Activated naive CD4-positive, alpha-beta T cell (primary cell): ENCODE measurements at places on chromosomes 3 and 15.

- no peak for DNase-seq
Observed at GRCh38 chr3:139718415-139718814, 40.6 kb upstream of the NMNAT3 start.

GRCh38 chr3:138070006-138070405, 45.4 kb downstream of the DZIP1L start:
- DNase-seq, result no peak

DNA sequence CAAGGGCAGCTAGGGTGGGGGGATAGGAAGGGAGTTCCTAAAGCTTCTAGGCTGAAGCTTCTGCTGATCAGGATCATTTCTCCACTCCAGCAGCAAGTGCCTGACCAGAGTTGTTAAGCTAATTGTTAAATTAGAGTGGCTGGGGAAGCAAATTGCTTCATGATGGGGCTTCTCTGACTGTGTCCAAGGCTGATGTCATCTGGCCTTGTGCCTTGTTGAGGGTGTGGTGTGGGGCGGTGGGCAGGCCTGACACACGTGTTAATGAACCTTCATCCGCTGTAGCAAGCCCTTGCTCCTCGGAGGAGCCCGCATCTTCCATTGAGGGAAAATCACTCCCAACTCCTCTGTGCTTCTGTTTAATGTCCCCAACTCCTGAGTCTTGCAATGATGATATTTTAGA, 84.3 kb upstream of the ROPN1 start:
- no peak for DNase-seq

GRCh38 chr3:142735462-142735861, 11.6 kb downstream of the TRPC1 start:
- no peak for DNase-seq

GRCh38 chr3:58293516-58293915, 12.5 kb upstream of the RPP14 start:
- no peak for DNase-seq

- DNase-seq, result no peak
Observed at GRCh38 chr3:24166515-24166914, 221.4 kb downstream of the NR1D2 start.

- DNase-seq, result peak; percentile 12
Observed at GRCh38 chr3:105868431-105868741, 426 bp downstream of the CBLB start.

- no peak for DNase-seq
Observed at GRCh38 chr3:191397771-191398170, 63.2 kb upstream of the PYDC2 start.

- no peak for DNase-seq
Observed at GRCh38 chr15:69825941-69826818, 271.5 kb downstream of the TLE3 start.

- no peak for DNase-seq
Observed at GRCh38 chr15:63362885-63363284, 18.8 kb downstream of the CA12 start.

- no peak for DNase-seq
Observed at GRCh38 chr3:70914862-70915261, 602.4 kb upstream of the MDFIC2 start.

GRCh38 chr3:186094271-186094670, 14.6 kb downstream of the ETV5 start:
- DNase-seq, result no peak

- DNase-seq, result no peak
Observed at GRCh38 chr3:165196577-165197480, 645 bp upstream of the SLITRK3 start.

GRCh38 chr3:122697952-122698620, 17.4 kb downstream of the PARP14 start:
- no peak for DNase-seq

- no peak for DNase-seq
Observed at GRCh38 chr3:35966629-35967464, 327.5 kb downstream of the ARPP21 start.

- no peak for DNase-seq
Observed at GRCh38 chr3:64203216-64203615, 22.1 kb downstream of the PRICKLE2 start.

DNA sequence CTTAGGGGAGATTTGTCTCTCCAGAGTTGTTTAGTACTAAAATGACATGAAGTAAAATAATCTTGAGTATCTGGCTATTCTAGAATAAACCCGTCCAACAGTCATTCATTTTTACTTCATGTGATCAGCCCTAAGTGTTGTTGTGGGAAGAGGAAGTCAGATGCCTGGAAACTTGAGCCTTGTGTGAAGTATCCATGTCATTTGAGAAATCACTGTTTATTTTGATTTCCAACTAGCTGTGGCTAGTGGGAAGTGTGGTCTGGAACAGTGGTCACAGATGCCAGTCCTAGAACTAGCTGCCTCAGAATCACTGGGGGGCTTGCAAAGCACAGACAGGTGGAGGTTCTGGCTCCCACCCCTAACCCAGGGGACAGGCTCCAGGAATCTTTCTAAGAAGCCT, 77.7 kb upstream of the LIMD1 start:
- DNase-seq, result no peak

DNA sequence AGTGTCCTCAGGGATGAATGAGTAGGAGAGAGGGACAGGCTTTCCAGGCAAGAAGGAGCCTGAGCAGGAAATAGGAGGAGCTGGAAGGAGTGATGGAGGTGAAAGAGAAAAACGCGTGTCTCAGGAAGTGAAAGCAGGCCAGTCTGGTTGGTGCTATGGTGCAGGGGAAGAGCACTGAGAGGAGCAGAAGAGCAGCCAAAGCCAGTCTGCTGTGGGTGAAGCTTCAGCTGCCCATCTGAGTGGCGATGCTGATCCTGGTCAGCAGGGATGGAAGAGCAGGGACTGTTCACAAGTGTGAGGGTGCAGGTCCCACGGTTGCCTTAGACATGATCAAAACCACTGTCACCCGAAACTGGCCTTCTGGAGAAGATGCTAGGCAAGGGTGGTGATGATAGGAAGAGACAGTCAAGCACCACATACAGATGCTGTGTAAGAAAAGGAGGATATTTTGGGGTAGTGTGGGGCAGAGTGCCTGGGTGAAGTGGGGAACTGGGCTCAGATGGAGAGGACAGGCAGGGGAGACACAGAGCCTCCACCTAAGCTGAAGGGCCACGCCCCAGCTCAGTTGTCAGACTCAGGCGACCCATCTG, 5.5 kb upstream of the KY start:
- DNase-seq, result no peak

DNA sequence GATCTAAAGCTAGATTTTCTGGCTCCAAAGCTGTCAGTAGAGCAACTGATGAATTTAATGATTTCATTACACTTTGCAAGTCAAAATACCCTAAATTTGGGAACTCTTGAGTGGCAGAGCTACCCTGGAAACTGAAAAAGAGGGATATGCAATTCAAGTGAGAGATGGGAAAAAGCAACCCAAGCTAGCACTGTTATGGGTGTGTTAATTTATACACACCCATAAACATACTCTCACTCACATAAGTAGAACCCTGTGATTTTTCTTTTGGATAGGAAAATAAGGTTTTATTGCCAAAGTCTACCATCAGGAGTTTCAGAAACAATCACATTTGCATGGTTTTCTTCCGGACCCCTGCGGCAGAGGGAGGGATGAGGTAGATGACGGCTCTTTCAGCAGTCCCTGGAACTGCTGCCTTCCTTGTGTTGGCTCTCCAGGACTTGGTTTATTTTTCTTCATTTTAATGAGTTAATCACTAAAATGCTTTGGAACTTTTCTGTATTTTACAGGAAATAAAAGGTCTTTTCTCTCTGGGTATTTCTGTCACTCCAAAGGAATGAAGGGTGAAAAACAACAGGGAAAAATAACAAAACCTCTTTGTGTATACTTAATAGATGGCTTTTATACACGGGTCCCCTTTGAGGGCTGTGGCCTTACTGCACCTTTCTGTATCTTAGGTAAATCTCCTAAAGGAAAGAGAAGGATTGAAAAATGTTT, 63.8 kb downstream of the TTC23 start:
- no peak for DNase-seq

GRCh38 chr3:81394651-81395524, 366.6 kb downstream of the GBE1 start:
- no peak for DNase-seq

DNA sequence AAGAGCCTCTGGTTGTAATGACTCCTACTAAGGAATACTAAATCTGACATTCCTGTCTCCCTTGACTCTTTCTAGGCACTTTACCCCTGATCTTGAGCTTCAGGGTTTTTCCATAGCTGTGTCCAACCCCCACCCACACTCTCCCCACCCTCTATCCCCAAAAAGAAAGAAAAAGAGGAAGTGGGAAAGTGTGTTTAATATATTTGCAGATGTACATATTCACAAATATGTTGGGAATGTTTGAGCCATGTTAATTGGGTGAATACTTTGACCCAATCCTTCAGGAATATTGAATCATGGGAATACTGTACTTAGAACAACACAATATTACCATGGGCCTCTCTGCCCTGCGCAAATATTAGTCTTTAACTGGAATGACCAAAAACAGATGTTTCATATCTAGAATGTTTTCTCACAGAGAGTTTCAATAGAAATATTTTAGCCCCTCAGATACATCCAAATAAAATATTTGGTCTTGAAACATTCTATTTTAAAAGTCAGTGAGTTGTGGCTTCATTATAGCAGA, 19.8 kb upstream of the PFN2 start:
- DNase-seq, result no peak

DNA sequence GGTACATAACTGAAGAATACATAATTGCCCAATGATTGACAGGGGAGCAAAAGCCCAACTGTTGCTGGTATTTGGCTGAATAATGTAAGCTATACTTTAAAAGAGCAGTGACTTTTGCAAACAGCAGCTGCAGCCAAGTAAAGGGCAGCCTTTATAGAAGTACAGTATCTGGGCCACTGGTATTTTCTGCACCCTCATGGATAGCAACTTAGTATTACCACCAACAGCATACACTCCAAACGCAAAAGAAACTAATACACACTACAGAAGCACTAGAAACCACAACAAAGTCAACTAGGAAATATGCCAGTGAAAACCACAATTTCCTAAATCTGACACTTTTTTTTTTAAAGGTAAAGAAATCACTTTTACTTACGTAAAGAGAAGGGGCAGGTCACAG, 206.1 kb downstream of the TIGIT start:
- DNase-seq, result no peak

DNA sequence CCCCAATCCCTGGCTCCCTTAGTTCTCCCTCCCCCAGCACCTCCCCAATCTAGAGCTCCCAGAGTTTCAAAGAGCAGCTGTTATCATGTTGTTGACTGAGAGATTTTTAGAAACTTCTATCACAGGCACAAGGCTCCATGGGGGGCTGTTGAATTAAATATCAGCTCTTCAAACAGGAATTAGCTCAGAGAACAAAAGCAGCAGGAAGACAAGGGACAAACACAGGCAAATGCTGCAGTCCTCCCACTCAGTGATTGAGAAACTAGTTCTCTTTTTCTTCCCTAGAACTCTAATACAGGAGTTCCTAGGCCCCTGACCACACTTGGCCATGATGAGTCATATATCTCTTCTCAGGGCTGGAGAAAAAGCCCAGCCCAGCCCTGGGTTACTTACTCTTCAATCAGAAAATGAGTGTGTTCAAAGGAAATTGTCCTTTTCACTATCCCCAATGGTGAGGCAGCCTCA, 262.1 kb downstream of the IGSF11 start:
- DNase-seq, result no peak

DNA sequence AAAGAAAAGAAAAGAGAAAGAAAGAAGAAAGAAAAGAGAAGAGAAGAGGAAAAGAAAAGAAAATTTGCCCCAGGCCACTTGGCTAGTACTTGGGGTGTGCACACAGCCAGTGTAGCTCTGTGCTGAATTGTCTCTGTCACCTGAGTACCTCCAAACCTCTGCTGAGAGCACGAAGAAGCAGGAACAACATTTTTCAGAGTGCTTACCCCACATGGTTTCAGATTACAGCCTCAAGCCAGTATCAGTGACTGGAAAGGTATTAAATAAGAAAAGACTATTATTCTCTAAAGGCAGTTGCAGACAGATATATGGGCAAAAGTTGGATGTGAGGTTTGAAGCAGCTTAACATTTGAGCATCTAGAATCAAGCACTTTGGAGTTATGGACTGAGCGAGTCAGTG, 113.3 kb upstream of the PHLDB2 start:
- DNase-seq, result no peak

GRCh38 chr3:62942227-62942626, 67.0 kb upstream of the CADPS start:
- no peak for DNase-seq

- DNase-seq, result no peak
Observed at GRCh38 chr3:119636249-119636648, 24.1 kb downstream of the POPDC2 start.

DNA sequence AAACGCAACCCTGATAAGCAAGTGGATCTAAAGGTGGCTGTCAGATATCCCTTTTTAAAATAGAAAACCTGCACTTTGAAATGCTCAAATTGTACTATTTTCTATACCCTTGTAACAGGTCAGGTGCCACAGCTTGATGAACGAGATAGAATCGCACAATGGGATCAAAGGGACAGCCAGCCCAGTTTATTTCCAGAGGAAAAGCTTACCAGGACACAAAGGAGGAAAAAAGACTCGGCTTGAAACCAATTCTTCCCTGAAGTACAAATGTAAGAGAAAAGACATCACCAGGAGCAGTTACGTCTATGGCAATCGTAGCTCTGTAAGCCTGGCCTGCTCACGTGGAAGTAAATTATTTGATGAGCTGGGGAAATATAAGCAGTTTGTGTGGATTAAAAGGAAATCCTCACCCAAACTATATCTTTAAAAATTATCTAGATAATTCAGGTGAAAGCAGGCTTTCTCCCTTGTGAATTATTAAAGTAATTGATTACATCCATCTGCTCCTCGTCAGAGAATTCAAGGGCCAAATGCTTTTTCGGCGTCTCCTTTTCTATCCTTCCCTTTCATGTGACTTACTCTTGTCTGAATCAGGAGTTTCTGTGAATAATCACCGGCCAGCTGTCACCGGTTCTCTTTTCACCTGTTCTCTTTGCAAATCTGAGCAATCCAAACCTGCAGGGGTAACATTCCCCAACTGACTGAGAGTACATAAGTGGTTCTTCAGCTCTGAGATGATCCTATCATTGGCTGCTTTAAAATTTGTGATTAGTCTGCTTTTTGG, 339.2 kb upstream of the ONECUT1 start:
- DNase-seq, result no peak

- DNase-seq, result no peak
Observed at GRCh38 chr3:173630849-173631248, 233.3 kb downstream of the NLGN1 start.

DNA sequence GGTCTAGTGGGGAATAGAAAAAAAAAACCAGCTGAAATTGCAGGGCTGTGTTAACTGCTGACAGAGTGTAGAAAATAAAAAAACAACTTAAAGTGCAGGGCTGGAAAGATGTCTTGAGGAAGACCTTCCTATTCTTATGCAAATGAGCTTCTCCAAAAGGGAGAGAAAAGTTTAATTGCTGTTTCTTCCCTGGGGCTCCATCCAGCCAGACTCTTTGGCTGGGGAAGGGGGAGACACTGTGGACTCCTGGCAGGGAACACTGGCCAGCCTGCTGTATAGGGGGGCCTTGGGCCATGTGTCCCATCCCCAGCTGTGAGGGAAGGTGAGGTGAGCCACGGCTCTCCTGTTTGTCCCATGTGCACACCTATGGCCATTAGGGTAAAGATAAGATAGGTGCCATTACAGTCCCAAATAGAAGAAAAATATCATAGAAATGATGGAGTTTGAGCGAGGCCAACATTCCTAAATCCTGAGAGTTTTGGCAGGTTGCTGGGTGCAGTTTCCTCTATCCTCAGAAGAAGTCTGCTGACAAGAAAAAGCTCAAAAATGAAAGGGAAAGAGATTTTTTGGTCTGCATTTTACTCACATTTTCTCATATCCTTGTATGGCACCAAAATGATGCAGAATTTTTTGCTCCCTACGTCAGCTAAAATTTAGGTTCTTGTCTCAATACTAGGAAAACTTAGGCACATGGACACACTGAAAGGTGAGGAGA, 901.7 kb downstream of the PLOD2 start:
- DNase-seq, result no peak

GRCh38 chr15:81111510-81112470, 22.3 kb upstream of the CFAP161 start:
- no peak for DNase-seq
